Parietal lobe (tissue), 2 donors: ENCODE measurements at places on chromosomes 2 and 18. TPM values are rescaled to one million over a fixed set of nuclear protein-coding genes. Genes with fewer than 3 reads are reported as not detected.

Gene CCDC141
- 3.4 TPM for total RNA-seq

Gene SPHKAP
- 51.3 TPM for total RNA-seq

Gene CNTNAP5
- total RNA-seq = 65.1 TPM

Gene ESPNL
- total RNA-seq = not detected

Gene PCARE
- not detected for total RNA-seq

Gene RUFY4
- not detected for total RNA-seq

Gene DTNB
- total RNA-seq = 47.0 TPM

Gene DSG1
- not detected for total RNA-seq

Gene IRS1
- 21.9 TPM for total RNA-seq

Gene GCG
- not detected for total RNA-seq

Gene PEX13
- 72.0 TPM for total RNA-seq

Gene RAB27B
- total RNA-seq = 17.2 TPM

Gene CDK15
- not detected for total RNA-seq

Gene LIMS2
- 2.5 TPM for total RNA-seq

Gene UNC80
- 40.1 TPM for total RNA-seq

Gene BMP10
- not detected for total RNA-seq

Gene MOGAT1
- total RNA-seq = not detected

Gene LRP1B
- total RNA-seq = 117 TPM

Gene SERTAD2
- 11.0 TPM for total RNA-seq

Gene RAPGEF4
- 27.5 TPM for total RNA-seq

Gene ZNF513
- 12.8 TPM for total RNA-seq
